CD4-positive, alpha-beta T cell treated with Interleukin-6 for 4 hours (primary cell): ENCODE measurements at places on chromosomes 12 and 14.
A peak's percentile ranks its signal among the peaks of the same experiment; 100 is the strongest.

DNA sequence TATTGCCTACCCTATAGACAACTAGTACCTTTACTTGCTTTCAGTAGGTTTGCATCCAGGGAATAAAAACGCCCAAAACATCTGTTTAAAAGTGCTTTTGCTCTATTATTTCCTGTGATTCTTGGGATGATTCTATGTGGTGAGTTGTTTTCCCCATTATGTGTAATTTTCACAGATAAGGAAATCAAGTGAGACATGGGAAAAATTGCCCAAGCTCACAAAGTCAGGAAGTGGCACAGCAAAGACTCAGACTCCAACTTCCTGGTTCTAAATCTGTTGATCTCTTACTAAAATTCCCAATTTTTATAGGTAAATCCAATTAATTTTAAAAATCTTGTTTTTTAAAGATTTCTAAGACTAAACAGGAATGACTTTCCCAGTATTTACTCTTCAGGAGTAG is 39.0 kb downstream of the NID2 start:
- no peak for DNase-seq

- no peak for DNase-seq
These were observed 1683.8 kb upstream of the SEL1L start for GRCh38 chr14:83217492-83217891.

GRCh38 chr14:70282666-70283065 is 76.8 kb downstream of the COX16 start:
- DNase-seq: no peak

DNA sequence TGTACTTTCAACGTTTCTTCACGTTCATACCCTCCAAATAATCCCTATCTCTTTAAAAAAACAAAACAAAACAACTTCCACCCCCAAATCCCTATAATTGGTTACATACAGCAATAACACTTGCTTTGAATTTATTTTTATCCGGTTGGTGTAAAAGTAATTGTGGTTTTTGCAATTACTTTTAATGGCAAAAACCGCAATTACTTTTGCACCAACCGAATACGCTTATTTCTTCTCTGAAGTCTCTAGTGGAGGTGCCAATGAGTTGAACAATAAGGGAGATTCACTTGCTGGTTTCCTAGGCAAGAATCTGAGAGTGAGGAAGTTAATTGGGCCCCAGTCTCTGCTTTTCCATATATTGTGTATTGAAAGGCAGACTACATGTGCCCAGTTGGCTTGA is 133.3 kb downstream of the DACT1 start:
- no peak for DNase-seq

DNA sequence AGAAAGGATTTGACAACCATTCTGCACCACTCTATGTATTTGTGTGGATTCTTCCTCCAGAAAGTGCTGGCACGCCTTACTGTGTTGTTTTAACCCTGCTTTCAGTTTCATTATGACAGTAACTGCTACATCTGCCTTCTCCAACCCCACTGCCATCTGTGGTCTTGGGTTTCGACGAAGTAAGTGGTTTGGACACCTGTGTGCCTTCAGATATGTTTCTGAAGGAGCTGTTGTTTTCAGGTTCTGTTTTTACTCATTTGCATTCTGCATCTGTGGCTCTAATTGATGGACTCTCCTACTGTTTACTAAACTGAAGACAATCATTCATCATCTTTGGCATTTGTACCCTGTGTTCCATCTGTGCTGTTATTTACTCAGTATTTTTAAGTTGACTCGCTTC is 4.1 kb downstream of the TSHR start:
- peak; percentile 62 for DNase-seq

DNA sequence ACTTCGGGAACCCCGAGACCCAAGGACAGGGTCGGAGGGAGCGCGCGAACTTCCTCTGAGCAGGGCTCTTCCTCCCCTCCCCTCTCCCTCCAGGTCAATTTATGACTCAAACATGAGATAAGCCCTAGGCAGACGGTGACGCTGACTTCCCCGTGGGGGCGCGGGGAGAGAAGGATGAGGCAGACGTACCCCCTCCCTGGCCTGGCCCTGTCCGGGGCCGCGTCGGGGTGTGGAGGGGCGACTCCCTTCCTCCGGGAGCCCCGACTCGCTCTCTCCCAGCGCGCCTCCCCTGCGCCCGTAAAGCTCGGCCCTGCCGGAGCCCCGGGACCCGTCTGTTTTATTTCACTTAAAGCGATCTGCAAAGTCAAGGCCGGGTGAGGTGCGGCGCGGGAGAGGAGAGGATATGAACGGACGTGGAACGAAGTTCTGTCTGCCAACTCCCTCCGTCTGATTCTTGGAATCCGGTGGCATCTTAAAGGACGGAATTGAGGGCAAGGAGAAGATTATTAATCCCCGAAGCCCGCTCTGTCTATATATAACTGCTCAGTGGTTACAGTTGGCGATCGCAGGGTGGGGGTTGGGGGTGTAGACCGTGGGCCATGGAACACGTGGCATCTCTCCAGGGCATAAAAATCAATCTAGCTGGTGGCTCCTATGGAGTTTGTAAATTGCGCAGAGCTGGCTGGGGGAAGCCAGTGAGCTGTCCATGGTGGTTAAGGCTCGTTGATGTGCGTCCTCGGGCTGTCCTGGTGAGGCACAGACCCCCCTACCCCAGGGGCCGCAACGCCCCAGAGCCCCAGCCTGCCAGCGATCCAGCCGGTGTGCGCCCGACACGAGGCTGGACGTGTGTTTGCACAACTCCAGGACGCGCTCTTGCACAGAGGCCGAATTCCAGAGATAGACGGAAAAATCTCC is 2.9 kb upstream of the PTHLH start:
- no peak for DNase-seq

- peak; percentile 7 for DNase-seq
These were observed 10.0 kb downstream of the BRF1 start for GRCh38 chr14:105290621-105291346.

DNA sequence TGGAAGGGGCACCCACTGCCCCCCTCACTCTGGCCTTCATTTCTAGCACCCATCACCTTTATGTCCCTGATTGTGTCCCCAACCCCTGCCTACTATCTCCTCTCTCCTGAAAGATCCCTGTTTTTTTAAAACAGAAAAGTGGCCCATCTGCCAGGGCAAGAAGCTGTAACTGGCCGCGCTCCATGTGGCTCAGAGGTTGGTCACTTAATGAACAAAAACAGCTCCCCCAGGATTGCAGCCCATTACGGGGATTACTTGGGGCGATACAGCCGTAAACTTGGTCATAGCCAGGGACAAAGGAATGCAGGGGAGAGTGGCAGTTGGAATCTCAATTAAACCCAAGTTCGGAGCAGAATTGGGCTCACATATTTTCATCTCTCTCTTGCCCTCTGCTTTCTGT is 34.8 kb upstream of the VSX2 start:
- no peak for DNase-seq

- DNase-seq: no peak
These were observed 1228.2 kb upstream of the TMEM132C start for GRCh38 chr12:127038761-127039160.

- no peak for DNase-seq
These were observed 5.3 kb upstream of the SINHCAF start for GRCh38 chr12:31331242-31331641.

DNA sequence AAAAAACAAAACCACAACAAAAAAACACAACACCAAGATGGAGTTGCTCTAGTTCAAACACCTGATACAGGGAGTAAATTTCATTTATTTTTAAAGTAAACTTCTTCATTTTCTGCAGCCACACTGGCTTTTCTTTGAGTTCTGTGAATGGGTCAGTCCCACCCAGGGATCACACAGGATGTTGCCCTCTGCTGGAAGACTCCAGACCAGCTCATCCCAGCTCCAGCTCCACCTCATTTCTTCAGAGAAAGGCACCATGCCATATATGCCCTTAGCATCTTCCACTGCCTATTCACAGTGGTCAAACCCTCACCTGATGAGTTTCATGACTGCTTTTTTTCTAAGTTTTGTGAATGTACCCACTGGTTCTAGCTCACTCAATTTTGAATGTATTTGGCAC is 8.0 kb downstream of the GLIPR1 start:
- DNase-seq: peak; percentile 21

DNA sequence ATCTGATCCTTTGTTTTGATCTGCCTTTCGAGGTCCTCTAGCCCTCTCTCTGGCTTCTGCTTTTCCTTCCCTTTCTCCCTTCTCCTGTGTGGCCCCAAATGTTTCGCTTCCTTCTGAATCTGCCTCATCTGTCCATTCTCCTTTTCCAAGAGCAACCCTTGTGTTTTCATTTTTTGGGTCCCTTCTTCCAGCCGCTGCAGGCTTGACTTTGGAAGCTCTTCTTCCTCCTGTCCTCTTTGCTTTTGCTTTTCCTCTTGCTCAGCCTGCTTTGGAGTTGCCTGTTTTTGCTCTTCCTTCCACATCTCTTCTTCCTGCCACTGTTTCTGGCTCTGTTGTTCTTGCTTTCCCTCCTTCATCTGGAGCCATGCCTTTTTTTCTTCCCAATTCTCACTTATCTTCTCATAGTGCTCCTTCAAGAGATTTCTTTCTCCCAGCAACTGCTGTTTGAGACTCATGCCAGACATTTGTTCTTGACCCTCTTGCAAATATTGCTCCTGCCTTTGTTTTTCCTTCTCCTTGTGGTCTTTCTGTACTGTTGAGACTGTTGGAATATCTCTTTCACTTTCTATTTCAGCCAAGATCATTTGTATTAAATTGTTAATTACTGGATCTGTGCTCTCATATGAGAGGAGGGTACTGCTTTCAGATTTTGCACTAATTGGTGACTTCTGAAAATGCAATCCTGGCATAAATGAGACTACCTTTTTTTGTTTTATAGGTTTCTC is 42.4 kb downstream of the FAM186A start:
- DNase-seq: no peak

GRCh38 chr14:22194664-22195063 is 394.4 kb downstream of the DAD1 start:
- no peak for DNase-seq

DNA sequence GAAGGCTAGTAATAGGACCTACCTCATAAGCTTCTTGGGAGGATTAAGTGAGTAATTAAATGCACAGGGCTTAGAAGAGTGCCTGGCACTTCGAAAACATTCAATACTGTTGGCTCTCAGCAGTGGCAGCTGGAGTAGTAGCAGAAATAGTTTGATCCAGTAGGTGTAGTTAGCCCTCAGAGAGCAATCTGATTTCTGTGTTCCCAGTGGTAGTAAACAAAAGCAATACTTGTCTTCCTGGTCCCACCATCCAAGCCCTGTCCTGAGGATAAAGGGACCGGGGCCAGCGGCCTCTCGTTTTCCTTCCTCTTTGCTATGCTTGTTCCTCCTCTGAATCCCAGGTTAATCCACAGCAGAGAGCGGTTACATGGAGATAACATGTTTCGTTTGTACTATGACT is 131.6 kb downstream of the SAMD4A start:
- no peak for DNase-seq

GRCh38 chr14:36517242-36518030 is 2.6 kb downstream of the NKX2-1 start:
- DNase-seq: no peak

GRCh38 chr14:105925615-105926372 is 399.4 kb downstream of the TMEM121 start:
- DNase-seq: no peak

DNA sequence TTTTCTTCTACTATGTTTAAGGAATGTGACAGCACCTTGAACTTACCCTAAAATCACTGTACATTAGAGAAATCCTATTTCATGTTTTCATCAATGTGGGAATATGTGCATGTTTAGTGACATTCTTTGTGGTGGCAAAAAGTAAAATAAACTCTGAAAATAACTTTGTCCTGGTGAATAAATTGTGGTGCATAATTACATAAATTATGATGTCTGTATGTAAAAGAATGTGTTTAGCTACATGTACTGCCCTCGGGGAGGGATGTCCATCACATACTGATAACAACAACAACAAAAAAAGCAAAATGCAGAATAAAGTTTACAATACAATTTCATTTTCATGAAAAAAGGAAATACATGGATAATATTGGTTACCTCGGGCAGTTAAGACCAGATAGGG is 157.3 kb downstream of the METTL25 start:
- no peak for DNase-seq

DNA sequence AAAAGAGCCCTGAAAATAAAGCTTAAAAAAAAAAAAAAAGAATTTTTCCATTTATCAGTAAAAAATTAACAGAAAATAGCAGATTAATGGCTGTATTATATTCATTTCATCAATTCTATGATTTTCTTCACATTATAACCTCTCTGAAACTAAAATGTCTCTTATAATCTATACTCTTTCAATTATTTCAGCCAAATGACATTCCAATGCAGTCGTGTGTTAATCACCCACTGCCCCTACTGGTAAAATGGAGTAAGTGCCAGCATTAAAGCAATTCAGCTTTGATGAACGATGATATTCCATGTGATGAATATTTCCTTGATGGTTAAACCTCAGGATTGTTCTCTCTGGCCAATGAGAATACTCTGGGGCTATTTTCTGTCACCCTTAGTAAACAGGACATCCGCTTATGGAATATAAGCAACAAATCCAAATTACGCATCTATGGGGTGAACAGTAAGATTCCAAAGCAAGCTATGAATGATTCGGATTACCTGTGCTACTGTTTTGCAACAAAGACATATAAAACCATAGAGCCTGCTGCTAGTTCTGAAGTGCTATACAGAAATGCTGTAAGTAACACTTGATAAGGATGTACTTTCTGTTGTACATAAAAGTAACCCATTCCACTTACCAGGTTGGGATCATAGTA is 20.3 kb upstream of the SYCP3 start:
- DNase-seq: peak; percentile 20
